ENCODE measurements at places on chromosomes 5 and 9.

DNA sequence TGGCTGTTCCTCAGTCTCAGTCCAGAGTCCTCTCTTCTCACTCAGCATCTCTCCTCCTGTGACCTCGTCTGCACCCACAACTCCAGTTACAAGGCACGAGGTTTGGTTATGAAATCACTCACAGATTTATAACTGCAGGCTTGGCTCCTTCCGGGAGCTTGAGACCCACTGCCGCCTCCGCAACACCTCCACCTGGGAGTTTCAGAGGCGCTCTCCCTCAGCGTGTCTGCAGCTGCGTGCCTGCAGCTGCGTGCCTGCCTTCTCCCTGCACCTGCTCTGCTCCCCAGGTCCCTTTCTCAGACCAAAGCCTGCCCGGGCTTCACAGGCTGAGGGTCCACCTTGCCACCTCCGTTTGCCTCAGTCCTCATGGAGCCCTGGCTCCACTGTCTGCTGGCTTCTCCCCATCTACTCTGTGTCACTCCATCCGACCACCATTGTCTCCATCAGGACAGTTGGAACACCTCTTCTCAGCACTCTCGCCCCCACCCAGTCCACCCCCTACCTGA lies 51.5 kb downstream of the HRH2 start:
- DNase-seq, result no peak

GRCh38 chr5:159928122-159928909 lies 12.0 kb downstream of the ADRA1B start:
- DNase-seq, result no peak

GRCh38 chr5:95102687-95103086 lies 182.2 kb downstream of the MCTP1 start:
- no peak for DNase-seq

- DNase-seq, result no peak
Observed at GRCh38 chr9:134923466-134923865, 5.8 kb upstream of the FCN1 start.

DNA sequence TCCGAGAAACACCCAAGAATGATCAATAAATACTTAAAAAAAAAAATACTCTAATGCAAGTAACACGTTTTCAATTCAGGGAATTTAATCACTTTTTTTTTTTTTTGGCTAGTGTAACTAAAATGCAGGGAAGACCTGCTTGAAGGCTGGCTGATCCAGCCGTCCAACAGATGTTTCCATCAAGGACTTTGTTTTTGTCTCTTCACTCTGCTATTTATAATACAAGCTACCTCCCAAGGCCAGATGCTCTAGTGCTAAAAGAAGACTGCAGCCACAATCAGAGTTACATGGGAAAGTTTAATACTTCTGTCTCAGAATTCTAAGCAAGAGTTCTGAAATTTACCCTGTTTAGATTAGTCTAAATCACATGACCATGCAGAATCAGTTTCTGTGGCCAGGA lies 14.5 kb downstream of the TBCA start:
- DNase-seq, result no peak

DNA sequence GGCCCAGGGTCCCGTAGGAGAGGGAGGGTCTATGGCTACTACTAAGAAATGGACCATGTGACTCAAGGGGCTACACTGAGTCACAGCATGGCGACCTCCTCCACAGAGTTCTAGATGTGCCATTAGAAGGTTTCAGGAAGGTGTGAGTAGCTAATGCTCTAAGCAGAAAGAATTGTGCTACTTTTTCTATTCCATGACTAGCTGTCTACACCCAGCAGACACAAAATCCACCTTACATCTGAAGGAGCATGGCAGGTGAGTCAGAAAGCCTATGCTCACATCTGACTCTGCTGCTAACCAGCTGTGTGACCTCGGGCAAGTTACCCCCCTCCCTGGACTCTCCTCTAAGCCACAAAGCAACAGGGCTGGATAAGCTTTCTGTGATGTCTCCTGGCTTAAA lies 14.4 kb upstream of the MEIKIN start:
- no peak for DNase-seq

DNA sequence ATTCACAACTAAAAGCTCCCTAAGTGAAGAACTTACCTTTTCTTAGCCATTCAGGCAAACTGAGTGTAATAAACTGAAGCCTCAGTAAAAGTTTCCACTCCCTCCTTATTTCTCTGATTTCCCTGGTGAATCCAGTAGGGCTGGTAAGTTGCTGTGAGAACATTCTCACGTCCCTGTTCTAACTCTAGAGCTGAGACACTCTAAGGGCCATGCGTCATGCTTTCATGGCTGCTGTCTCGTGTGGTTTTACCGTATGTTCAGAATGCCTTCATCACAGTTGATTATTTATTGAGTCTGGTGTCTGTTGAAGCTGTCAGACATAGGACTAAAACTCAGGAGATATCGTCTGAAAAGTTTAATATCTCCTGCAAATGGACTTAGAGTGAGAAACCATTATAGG lies 1.3 kb downstream of the OR2S2 start:
- DNase-seq, result no peak

DNA sequence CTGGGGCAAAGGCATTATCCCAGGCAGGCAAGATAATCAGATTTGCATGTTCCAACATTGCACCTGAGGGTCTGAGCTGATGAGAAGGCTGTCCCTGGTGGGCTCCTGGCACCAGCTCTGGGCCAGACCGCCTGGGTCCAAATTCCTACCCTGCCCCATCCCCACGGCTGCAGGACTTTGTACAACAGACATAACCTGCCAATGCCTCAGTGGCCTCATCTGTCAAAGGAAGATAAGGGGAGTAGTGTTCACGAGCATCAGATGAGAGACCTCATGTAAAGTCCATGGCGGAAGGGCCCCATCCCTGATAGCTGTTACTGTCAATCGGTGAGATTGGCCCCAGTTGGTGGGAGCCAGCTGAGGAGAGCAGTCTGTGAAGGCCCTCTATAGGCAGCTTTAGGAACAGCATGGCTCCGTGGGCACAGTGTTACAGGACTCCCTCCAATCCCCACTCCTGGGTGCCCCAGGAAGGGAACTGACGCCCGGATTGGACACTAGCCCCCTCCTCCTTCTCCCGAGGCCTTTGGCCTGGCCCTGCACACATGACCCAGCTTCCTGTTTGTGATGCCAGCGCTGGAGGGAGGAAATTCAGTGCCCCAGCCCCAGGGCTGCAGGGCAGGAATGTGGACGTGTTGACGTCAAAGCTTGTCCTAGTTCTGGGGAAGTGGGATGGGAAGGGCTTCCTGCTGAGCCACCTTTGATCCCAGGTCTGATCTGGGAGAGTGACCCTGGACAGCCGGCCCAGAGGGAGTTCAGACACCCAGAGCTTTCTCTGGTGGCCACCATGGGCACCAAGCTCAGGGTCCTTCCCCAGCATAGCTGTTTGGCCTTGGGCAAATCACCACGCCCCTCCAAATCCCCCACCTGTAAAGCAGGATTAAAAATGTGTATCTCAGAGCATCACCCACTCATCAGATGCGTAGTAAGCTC lies 56.2 kb downstream of the DUSP1 start:
- DNase-seq, result peak; percentile 65

GRCh38 chr5:11387382-11387781 lies 516.9 kb downstream of the CTNND2 start:
- DNase-seq, result no peak

DNA sequence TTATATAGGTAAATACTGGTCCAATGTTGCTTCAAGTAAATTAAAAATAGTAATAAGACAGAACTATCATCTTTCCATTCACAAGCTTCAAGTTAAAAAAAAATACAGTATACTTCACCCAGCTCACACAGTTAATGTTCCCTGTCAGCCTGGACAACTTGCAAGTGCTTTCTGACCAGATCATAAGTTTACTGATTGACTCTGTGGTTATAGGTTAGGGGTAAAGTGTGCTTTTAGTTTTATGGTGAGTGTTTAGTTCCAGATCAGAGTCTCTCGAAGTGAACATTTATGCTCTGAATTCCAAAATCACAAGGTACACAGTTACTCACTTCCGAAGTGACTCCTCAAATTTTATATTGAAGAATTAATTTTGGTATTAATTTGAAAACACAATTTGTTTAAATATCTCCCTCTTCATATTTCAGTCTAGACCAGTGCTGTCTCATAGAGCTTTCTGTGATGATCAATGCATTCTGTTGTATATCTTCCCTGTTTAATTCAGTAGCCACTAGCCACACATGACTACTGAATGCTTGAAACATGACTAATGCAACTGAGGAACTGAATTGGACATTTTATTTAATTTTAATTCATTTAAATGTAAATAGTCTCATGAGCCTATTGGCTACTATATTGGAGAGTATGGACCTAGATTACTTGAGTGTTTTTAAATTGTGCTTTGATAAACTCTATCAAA lies 90.7 kb downstream of the MEF2C start:
- no peak for DNase-seq

- DNase-seq, result no peak
Observed at GRCh38 chr5:74409166-74409706, 231.3 kb downstream of the ENC1 start.

DNA sequence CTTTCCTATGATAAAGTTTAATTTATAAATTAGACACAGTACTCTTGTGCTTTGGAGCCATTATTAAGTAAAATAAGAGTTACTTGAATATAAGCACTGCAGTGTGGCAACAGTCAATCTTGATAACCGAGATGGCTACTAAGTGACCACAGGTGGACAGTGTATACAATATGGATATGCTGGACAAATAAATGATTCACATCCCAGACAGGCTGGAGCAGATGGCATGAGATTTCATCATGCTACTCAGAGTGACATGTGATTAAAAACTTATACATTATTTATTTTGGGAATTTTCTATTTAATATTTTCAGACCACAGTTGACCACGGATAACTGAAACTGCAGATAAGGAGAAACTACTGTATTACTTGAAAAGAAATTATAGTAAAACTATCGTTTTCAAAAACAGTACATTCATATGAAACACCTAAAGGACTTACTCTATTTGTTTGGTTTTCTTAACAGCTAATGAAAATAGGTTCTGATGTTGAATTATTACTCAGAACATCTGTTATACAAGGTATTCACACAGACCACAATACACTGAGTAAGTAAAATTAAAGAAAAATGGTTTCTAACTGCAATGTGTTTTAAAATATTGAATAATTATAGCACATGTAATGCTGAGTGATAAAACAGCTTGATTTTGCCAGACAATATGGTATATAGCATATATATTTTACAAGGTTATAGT lies 16.0 kb downstream of the LYRM7 start:
- DNase-seq, result no peak

DNA sequence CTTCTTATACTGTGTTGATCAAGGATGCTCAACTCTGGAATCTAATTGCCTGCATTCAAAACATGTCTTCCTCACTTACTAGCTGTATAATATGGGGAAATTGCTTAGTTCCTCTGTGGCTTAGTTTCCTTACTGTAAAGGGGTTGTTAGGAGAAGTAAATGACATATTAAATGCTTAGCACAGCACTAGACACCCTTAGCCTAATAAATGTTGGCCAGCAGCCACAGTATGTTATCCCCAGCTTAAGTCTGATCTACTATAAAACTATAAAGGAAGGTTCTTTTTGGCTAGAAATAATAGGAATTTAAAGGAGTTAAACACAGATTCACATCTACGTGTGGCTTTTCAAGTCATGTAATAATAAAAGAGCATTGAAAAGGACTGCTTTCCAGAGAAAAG lies 232.4 kb downstream of the PCSK1 start:
- DNase-seq, result no peak

DNA sequence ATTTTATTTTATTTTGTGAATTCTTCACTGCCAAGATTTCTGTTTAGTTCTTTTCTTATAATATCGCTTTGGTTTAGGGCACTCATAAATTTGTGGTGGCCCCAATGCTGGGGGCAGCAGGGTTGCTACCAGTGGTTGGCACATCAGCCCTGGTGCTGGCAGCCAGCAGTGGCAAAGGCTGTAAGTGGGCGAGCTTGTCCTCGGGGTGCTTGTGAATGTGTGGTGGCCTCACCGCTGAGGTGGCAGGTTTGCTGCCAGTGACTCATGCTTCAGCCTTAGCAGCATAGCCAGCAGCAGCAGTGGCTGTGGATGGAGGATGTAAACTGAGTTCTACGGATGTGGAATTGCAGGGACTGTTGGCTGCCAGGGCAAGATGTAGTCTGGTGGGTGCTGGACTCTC lies 262.9 kb upstream of the DMAC1 start:
- DNase-seq, result no peak

DNA sequence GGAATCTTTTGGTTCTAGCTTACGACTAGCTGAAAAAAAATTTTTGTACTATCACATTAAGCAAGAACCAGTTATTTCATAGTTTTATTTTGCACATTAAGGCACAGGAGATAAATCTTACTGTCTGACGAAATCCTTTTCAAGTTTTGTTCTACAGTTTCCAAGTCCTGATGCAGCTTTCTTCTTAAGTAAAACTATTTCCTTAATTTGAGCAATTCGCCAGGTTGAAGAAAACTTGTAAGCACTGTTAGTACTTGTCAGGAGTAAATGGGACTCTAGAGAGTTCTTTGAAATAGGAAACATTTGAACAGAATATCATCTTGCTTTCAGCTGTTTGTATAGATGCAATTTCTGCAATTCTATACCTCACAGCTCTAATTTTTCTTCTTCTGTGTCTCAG lies 318.8 kb upstream of the ELAVL2 start:
- DNase-seq, result no peak

GRCh38 chr9:75892216-75892911 lies 1.9 kb downstream of the PCSK5 start:
- no peak for DNase-seq

DNA sequence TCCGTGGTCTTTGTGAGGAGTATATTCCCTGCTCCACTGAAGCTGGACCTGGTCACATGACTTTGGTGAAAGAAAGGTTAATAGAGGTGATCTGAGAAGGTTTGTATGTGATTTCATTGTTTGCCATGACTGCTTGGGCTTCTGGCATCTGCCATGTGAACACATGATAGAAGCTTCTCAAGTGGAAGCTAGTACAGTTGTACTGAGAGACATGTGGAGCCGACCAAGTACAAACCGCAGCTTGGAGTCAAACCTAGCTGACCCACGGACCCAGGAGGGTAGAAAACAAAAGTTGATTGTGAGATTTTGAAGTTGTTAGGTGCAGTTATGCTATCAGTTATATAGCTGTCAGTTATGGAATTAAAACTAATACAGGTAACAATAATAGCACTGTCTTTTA lies 140.4 kb downstream of the CARTPT start:
- DNase-seq, result no peak

DNA sequence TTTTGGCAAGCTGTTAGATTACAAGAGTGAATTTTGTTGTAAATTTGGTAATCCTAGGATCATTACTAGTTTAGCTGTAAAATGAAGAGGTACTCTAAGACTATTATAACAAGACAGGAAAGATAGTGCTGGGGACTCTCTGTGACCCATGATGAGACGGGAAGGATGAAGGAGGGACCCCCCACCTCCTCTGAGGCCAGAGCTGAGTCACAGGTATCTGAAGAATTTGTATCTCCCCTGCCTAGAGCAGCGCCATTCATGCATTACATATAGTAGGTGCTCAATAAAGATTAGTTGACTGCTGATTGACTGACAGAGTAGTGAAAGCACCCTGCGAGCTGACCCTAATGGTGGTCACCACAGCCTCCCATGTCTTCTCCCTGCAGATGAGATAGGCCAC lies 202.8 kb downstream of the SNX18 start:
- no peak for DNase-seq

GRCh38 chr5:10552183-10553143 lies 11.4 kb upstream of the ANKRD33B start:
- DNase-seq, result no peak

GRCh38 chr9:109574061-109574882 lies 76.2 kb upstream of the PTPN3 start:
- DNase-seq, result no peak

Data from effector memory CD8-positive, alpha-beta T cell (primary cell).